ENCODE measurements at places on chromosomes 3 and 15.

DNA sequence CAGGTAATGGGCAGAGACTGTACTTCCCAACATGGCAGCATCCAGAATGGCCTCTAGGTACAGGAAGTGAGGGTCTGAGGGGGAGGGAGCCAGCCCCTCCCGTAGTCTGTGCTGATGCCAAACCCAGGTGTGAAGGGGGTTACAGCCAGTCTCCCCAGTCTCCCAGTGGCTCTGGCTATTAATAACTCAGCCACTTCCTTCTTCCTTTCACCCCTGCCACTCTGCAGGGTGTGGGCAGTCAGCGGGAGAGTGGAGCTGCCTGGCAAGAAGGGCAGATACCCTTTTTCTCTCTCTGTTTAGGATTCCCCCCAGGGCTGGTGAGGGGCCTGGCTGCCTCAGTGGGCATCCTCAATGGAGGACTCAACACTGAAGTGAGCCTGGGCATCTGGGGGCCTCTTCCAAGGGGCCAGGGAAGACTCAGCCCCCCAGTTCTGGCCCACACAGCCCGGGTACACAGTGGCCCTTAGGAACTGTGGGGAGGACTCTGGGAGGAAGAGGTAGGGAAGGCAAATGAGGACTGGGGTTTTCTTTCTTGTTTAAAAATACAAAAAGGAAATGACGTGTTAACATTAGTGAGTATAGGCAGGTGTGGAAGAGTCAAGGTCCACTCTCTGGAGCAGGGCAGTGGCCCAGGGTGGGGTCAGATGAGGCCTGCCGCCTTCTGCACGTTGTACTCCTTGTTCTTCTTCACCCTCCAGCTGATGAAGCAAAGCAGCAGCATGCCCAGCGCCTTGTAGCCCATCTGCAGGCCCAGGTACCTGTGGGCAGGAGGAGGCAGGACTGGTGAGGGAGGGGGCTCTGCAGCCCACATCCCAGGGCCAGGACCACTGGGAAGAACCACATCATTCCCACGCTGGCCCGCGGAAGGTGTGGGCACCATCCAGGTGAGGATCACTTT is 38.6 kb upstream of the RAB6B start:
- no peak for DNase-seq

- no peak for DNase-seq
Observed at GRCh38 chr3:32896143-32896542, 55.3 kb upstream of the CCR4 start.

DNA sequence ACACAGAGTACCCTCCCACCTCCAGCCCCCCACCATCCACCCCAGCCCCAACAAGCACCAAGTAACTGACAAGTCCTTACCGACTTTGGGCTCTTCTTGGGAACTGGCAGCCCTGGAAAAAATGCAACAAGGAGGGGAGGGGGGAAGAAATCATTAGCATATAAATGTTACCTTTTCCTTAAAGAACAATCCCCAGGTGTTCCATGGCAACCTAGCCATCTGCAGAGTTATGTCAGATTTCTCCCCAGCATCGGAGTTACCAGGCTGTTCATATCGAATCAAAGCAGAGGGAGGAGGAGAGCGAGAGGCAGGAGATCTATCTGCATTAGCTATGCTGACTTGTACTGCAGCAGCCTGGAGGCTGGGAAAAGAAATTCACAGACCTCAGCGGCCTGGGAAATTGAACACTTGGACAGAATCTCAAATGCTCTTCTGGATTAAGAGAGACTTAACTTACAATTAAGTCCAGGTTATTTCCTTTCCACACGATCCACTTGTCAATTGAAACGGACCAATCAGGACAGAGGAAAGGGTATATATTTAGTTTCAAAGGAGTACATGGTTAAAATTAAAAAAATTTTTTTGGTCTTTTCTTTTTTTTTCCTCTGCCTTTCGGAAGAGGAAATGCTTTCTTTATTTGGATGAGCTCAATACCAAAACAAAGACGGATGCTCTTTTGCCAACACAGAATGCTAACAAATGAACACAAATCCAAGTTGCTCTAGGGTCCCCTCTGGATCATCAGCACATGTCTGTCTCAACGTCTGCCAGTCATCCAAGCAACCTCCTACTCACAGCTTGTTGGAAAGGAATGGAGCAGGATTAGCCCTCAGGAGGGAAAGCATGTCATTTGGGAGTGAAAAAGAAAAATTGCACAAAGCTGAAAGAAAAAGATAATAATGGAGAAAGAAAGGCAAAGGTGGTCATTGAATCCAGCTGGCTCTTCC is 637.1 kb downstream of the MAGI1 start:
- no peak for DNase-seq

DNA sequence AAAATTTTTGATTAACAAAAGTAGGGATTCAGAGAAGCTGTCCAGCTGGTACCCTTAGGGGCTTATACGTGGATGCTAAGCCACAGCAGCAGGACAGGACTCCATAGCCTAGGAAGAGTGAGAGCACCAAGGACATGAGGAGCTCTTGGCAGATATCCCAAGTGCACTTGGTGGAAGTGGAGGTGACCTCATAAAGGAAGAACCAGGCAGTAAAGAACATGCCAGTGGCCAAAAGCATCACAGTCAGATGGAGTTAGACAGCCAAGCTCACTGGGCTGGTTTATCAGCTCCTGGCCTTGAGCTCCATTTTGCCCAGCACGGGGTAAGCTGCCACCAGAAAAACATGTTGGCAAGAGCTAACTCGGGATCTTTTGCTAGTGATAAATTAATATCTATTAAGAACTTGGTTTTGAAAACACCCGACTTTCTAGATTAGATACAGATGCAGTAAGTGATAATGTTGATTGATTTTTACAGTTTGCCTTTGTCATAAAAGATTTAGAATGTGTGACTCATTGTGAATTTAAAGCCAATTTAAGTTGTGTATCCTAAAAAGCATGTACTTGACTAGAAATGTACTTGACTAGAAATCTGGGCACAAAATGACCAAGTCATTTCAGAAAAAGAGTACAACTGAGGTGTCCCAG is 108.0 kb downstream of the CMSS1 start:
- no peak for DNase-seq

- peak; percentile 12 for DNase-seq
Observed at GRCh38 chr3:196969134-196969659, 564 bp upstream of the PIGZ start.

DNA sequence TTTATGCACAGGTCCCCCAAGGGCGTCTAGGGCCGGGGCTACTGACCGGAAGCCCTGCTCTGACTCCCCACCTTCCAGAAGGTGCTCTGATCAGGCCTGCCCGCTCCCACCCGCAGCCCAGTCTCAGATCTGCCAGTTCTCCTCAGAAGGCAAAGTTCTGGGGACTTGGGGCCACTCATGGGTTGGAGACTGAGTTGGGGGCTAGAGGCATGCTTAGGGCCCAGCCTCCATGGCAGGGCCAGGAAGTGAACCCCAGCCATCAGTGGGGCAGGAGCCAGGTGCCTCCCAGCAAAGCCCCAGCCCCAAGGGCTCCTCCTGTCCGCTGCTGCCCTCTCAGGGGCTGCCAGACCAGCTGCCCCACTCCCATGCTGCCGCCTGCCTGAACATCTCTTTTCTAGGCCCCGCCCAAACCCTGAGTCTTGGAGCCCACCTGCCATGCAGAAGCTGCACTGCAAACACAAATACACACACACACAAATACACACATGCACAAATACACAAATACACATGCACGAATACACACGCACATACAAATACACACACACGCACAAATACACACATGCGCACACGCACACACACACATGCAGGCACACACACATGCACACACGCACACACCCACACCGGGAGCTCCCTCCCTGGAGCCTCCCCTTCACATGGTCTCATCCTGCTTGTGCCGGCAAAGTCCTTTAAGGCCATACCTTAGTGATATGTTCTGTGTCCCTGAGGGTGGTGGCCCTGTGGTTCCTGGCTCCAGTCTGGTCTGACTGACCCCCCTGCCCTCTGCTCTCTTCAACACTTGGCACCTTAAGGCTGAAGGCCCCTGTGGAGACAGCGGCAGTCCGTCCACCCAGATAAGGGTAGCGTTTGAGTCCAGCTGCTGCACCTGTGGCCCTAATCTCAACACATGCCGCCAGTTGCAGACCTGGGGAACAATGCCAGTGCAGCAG is 59.2 kb upstream of the KLF13 start:
- DNase-seq, result no peak

DNA sequence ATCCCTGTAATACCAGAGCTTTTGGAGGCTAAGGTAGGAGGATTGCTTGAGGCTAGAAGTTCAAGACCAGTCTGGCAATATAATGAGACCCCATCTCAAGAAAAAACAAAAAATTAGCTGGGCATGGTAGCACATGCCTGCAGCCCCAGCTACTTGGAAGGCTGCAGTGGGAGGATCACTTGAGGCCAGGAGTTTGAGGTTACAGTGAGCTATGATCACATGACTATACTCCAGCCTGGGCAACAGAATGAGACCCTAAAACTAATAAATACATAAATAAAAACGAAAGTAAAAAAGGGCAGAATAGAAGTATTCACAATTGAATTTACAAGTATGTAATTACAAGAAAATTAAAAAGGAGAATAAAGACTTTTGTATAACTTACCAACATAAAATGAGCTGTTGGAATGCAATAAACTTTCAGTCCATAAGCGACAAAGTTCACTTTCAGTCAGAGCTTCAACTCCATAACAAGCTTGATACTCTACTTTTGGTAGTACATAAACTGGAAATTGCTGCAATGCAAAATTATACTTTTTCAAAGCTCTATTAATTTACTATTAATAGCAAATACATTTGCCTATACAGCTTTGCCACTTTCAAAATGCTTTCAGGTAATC is 36.8 kb downstream of the ICE2 start:
- no peak for DNase-seq

- DNase-seq, result no peak
Observed at GRCh38 chr3:160286231-160286630, 61.0 kb downstream of the C3orf80 start.

GRCh38 chr3:73148682-73149081 is 87.2 kb downstream of the EBLN2 start:
- DNase-seq, result no peak
